Activated T-helper 17 cell treated with anti-CD3 and anti-CD28 coated beads, Interleukin-2, amount 50 U/mL, for 72 hours (primary cell): ENCODE measurements at places on chromosomes 2 and 18. TPM values are rescaled to one million over a fixed set of nuclear protein-coding genes. Genes with fewer than 3 reads are reported as not detected.

SIX3 gene
- total RNA-seq = not detected

REG1A gene
- total RNA-seq = not detected

MGAT4A gene
- 99.0 TPM for total RNA-seq

DYNAP gene
- not detected for total RNA-seq

DSG3 gene
- total RNA-seq = not detected

GALNT3 gene
- 10.8 TPM for total RNA-seq

MOGAT1 gene
- not detected for total RNA-seq

CABYR gene
- total RNA-seq = 5.2 TPM

MAP2 gene
- total RNA-seq = 0.24 TPM

DTNA gene
- total RNA-seq = 0.15 TPM
